Activated CD8-positive, alpha-beta memory T cell treated with anti-CD3 and anti-CD28 coated beads for 1 hour (primary cell): ENCODE measurements at places on chromosomes 5 and 9.

DNA sequence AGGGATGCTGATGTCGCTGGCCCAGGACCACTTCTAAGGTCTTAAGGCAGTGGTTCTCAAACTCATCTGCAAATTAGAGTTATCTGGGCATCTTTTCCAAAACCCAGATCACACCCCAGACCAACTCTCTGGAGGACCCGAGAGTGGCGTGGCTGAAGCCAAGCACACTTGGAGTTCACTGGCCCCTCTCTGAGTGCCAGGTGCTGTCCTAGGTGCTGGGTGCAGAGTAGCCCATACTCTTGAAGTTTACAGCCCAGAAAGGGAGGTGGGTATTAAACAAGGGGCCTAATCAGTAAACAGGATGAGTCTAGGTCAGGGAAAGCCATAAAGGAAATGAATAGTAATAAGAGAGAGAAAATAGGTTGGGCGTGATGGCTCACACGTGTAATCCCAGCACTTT lies 17.6 kb downstream of the CAMK2A start:
- DNase-seq, result no peak

GRCh38 chr5:72402381-72402890 lies 82.3 kb downstream of the PTCD2 start:
- DNase-seq, result no peak

GRCh38 chr9:90287567-90288274 lies 354.9 kb downstream of the DIRAS2 start:
- DNase-seq, result no peak

DNA sequence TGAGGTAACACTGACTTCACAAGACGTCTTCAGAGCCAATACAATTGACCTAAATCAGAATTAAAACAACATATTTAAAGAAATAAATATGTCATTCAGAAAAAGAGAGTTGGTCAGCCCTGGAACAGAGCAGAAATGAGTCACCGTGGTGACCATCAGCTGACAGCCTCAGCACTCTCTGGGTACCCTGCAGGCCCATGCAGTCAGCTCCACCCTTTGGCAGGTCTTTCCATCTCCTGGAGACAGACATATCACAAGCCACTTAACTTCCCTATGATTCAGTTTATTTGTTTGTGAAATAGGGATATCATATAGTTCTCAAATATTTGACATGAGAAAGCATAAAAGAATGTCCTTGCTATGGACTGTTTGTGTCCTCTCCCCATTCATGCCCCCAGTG lies 151.6 kb upstream of the MEF2C start:
- no peak for DNase-seq

DNA sequence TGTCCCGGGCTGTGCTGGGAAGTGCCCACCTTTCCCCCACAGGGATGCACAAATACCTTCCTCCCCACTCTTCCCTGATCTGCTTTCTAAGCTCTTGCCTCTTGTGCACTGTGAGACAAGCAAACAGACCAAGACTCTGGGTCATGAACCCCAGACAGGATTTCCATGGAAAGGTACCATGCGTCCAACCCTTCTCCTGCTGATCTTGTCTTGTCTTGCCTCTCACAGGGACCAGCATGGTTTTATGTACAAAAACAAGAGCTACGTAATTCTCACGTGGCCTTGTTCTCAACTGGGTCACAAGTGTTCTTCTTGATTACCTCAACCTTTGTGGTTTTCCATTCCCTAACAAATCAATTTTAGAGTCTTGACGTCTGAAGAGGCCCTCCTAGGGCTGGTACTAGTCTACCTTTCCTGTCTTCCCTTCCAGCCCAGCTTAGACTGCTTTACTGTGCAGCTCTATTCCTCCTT lies 176.5 kb upstream of the MAP3K1 start:
- DNase-seq, result no peak

DNA sequence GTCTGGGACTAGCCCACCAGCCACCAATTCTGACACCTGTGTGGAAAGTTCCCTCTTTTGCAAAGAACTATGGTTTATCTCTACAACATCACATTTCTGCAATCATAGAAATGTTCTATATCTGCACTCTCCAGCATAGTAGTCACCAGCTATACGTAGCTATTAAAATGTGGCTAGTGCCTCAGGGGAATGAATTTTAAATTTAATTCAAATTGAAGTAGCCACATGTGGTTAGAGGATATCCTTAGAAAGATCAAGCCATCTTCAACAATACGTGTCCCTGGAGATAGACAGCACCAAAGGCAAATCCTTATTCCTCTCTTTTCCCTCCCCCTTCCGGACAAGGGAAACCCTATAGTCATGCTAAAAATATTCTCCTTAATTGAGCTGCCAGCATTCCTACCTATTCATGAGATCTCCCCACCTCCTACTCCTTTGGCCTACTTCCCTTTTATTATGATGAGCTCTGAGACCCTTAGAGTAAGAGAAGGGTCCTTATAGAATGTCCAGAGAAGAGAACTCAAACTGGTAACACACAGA lies 11.1 kb downstream of the LCP2 start:
- DNase-seq, result no peak

DNA sequence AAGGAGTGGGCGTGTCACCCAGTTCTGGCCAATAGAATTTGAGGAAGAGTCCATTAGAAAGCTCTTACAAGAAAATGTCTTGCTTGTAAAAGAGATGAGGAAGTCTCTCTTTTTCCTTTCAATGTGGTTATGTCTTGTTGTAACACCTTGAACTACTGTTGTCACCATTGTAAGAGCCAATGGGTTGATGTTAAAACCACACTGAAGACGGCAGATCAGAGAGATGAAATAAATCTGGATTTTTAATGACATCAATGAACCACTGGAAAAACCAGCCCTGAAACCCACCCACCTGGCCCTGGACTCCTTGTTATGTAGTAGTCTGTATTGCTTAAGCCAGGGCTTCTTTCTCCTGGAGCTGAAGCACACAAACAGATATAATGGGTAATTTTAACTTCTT lies 83.8 kb upstream of the ERCC6L2 start:
- DNase-seq, result no peak
